ENCODE measurements at places on chromosomes 11 and 22.

DNA sequence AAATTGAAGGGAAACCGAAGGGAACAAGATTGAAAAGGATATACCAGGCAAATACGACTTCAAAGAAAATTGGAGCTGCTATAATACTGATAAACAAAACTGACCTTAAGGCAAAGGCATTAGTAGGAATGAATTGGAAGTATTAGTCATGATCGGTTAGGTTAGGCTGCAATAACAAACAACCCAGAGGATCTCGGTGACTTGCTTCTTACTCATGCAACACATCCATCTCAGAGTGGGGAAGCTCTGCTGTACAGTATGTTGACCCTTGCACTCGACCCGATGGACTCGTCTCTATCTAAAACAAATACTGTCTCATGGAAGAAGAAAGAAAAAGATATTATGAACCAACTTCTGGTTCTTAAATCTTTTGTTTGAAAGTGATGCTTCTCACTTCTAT lies 42.3 kb downstream of the SPATA19 start:
- no peak for DNase-seq

- no peak for DNase-seq
These were observed 810 bp downstream of the IGLL1 start for GRCh38 chr22:23579280-23579679.

GRCh38 chr11:105863523-105863922 lies 158.5 kb downstream of the MSANTD4 start:
- DNase-seq, result no peak

DNA sequence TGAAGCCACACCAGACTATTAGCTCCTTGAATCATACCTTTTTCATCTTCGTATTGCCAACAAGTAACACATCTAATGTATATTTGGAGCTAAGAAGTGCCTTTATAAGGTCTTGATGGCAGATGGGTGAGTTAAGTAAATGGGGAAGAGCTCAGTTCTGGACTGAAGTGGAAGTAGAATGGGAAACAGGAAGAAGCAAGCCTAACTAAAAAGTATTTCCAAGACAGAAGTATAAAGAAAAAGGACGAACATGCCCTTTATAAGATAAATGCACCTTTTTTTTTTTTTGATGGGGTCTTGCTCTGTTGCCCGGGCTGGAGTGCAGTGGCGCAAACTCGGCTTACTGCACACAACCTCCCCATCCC lies 14.5 kb downstream of the CRTAM start:
- no peak for DNase-seq

- DNase-seq, result no peak
These were observed 205.4 kb upstream of the SNX19 start for GRCh38 chr11:131121426-131122333.

All from activated T-cell treated with anti-CD3 and anti-CD28 coated beads, Interleukin-2, amount 50 U/mL, for 1 hour (primary cell).